NCI-H446 treated with DMSO at 0.1 percent for 48 hours (cell line): ENCODE measurements at places on chromosomes 3 and 15.

- peak; percentile 45 for DNase-seq
Observed at GRCh38 chr3:192366916-192367315, 360.4 kb downstream of the FGF12 start.

DNA sequence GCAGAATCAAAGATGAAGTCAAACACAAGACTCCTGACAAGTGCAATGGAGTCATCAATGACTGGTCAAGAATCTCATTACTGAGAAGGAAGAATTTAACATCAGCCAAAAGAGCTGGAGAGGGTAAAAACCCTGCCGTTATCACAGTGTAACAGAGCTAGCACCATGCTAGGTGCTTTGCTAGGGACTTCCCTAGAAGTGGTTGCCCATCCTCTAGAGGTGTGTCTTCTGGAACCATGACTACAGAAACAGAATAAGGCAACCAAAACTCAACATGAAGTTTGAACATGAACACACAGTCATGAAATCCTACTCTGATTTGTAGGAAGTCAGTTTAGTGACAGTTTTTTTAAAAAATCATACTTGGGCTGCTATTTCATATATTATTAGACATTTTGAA, 9.5 kb downstream of the ACAD11 start:
- DNase-seq: no peak

GRCh38 chr15:55118344-55118870, 78.3 kb downstream of the RSL24D1 start:
- DNase-seq: no peak

GRCh38 chr15:51869060-51869421, 39.6 kb downstream of the TMOD3 start:
- peak; percentile 12 for DNase-seq

DNA sequence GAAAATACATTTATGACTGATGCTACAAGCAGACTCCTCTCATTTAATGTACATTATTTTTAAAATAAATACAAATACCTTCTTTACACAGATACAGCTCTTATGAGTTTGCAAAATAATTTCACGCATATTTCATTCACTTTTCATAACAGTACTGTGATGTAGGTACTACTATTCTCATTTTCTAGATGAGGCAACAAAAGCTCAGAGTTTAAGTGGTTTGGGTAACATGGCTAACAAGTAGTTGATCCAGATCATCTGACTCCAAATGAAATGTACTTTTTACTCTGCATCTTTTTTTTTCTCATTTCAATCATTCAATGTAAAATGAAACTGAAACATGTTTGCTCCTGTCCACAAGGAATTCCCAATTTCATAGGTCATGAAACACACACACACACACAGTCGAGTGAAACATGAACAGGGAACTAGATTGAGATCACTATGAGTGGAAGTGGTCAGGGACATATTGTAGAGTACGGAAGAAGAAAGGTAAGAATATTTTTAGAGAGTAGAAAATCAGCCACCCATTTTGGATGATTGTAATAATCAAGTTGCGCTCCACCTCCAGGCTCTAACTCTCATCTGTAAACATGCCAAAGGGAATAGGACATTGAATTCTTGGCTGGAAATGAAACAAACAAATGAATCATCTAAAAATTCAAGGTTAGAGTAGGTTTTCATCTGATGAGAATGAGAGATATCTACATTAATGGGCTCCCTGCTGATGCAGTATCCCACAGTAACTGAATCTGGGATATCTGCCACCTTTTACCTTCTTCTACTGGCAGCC, 92.4 kb downstream of the CLDN1 start:
- DNase-seq: no peak

DNA sequence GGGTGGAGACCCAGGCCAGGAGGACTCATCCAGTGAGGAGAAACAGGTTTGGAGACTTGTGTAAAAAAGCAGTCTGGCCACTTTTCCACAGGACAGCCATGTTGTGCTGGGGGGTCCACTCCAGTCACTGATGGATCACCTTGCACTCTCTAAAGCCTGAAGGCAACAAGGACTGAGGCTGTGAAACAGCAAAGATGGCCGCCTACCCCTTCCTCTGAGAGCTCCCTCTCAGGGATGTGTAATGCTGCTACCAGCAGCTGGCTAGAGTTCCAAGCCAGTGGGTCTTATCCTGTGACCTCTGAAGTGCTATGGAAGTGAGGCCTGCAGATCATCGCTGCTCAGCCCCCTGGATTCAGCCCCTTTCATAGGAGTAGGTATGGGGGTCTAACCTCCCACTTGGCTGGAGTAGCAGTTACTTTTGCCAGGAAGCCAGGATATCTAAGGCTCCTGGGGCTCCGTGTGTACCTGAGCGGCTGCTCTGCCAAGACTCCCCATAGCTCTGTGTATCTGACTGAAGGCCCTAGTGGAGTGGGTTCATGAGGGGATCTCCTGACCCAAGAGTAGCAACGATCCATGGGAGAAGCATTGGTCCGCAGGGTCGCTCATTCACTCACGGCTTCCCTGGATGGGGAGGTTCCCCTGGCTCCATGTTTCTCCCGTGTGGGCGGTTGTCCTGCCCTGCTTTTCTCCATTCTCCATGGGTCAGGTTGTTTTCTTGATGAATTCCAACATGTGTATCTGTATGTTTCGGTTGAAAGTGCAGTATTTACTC, 69.9 kb upstream of the TNFSF10 start:
- DNase-seq: no peak

DNA sequence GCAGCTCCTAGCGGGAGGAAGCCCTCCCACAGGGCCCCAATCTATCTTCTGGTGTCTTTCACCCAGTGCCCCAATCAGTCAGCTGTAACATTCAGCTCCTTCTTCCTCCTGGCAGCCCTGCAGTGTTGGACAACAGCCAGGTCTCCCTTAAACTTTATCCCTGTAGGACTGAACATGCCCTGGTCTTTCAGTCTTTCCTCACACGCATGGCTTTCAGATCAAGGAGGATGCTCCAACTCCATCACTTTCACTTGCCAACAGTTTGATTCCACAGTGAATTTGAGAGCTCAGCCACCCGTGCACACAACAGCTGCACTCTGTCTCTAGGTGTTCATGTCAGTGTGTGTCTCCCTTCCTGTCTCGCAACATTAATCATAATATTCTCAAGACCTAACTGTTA, 28.5 kb upstream of the LRRC34 start:
- DNase-seq: peak; percentile 13

- no peak for DNase-seq
Observed at GRCh38 chr15:26295336-26296085, 432.4 kb upstream of the ATP10A start.

DNA sequence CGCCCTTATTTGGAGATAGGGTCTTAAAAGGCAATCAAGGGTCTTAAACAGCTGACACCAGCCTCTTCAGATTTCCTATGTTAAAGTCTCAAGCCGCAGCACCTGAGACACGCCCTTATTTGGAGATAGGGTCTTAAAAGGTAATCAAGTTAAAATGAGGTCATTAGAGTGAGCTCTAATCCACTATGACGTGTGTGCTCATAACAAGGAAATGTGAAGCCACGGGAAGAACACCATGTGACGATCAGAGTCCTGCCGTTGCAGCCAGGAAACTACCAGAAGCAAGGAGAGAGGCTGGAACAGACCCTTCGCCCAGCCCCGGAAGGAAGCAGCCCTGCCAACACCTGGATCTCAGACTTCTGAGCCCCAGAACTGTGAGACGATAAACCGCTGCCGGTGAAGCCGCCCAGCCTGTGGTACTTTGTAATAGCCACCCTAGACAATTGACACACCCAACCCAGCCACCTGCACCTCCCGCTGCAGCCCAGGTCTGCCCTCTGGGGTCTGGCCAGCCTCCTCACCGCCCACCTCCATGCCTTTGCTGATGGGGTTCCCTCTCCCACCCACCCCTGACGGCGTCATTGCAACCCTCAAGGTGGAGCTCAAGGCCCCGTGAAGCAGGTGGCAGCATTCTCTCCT, 137.9 kb downstream of the MEGF11 start:
- DNase-seq: no peak

- no peak for DNase-seq
Observed at GRCh38 chr3:165788531-165788930, 48.7 kb downstream of the BCHE start.

DNA sequence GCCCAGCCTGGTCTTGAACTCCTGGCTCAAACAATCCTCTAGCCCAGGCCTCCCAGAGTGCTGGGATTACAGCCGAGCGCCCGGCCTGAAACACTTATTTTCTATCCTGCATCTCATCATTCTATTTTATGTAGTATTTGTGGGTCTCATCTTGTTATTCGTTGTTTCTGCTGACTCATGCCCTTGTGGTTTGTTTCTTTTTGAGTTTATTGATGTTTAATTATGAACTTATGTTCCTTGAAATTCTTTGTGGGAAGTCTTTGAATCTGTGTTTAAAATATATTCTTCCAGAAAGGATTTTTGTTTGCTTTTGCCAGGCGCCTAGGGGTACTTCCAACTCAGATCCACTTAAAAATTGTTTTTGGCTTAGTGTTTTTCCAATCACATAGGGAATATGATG, 78.3 kb upstream of the C15orf39 start:
- DNase-seq: no peak

- no peak for DNase-seq
Observed at GRCh38 chr3:120033596-120033995, 60.7 kb downstream of the GSK3B start.

DNA sequence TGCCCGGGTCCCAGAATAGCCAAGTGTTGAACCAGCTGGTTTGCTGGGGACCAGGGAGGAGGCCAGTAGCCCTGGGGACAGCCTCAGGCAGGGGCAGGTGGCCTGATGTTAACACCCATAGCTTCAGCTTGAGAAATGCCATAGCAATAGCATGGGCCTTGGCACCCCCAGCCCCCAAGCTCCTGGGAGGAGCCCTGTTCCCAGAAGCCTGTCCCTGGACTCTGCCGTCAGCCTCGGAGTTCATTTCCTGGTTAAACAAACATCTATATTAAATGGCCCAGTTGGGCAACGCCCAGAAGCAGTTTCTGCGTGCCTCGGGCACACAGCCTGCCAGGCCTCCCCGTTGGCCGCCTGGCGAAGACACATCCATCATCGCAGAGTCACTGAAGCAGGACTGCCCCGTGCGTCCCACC, 58.2 kb downstream of the FGD5 start:
- DNase-seq: no peak

- no peak for DNase-seq
Observed at GRCh38 chr3:172444821-172445220, 3.4 kb downstream of the GHSR start.

DNA sequence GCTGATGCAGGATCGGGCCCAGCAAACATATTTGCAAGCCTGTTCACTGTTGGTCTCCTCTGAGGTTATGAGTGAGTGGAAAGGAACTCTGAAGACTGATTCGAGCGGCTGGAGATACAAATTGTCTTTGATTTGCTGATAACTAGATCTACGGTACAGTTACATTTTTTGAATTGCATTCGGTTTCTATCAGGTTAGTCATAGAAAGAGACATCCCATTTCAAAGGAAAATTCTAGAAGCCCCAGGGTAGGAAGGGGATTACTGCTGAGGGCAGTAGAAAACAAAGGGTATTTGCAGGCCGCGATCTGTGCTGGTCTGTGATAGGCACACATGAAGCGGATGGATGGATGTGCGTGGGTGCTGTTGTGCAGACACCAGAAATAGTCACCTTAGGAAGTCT, 228.4 kb downstream of the ITPR1 start:
- DNase-seq: no peak

GRCh38 chr3:8536096-8537056, 34.8 kb downstream of the LMCD1 start:
- DNase-seq: no peak

DNA sequence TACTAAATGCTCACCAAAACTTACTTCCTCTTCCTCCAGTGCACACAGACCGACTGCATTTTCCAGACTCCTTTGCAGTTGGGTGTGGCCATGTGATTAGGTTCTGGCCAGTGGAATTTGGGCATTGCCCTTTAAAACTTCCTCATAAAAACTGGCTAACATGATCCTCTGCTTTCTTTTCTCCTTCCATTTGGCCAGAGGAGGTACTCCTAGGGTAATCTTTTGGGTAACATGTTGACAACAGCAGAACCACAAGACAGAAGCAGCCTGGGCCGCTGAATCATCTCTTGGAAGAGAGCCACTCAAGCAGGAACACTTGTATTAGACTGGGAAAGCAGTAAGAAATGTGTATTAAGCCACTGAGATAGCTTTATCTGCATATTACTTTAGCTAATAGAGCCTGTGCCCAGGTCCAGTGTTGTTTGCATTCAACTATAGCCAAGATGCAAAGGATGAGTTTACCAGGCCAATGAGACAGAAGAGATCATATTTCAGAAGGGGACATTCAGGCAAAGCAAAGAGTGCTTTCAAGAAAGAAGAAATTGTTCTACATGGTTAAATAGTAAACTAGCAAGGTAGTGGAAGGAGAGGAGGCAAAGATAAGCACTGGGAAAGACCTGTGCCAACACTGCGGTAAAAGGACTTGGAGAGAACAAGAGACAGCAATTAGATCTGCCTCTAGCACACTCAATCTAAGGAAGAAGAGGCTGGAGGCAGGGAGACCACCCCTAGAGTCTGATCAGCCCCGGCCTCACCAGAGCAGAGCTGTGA, 79.8 kb downstream of the PLCH1 start:
- peak; percentile 78 for DNase-seq

- DNase-seq: no peak
Observed at GRCh38 chr3:51874889-51875288, 512 bp downstream of the IQCF5 start.

DNA sequence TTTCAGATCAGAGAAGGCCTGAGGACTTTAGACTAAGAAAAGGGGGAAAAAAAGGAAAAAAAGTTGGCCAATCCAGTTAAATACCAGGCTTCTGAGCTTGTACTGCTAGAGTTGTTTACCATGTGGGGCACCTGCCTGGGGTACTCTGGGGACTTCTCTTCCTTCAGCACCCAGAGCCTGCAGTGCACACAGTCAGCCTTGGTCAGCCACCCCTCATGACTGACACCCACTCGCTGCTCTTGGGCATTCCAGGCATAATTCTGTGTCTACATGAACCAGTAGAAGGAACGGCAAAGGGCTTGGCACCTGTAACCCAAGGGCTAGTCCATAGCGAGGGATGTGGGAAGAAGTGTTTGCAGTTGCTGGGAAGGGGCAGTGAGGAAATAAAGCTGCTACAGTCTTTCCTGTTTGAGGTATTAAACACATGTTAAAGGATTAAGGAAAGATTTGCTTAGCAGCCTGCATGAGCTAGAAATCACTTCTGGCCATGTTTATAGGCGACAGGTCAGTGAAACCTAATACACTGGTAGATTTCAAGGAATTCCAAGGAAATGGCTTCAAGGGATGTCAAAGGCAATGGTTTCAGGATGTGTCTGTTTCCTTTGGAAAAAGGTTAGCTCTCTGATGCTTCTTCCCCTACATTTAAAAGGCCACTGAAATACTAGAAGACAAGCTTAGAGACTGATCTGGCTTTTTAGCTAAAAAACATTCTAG, 232.5 kb downstream of the CHST2 start:
- DNase-seq: no peak
